ENCODE measurements at places on chromosomes 6 and 20. TPM values are rescaled to one million over a fixed set of nuclear protein-coding genes. Genes with fewer than 3 reads are reported as not detected.

DNA sequence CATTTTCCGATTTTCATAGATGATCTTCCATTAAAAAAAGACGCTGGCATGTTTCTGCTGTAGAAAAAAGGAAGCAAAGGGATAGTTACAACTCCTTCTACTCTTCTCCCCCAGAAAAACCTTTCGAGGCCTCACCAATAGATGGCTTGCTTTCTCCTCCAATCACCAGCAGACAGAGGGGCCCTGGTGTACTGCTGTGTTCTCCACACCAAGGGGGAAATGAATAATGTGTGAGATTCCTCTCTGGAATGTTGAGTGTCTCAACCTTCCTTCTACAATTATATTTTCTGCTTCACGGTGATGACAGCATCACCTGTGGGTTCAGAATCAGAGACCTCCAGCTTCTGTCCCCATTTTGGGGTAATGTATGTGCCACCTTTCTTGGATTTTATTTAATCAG, 185.7 kb upstream of the FLRT3 start:
- no peak for DNase-seq

GRCh38 chr6:31559958-31560696, 12.0 kb upstream of the LTA start:
- DNase-seq: peak; percentile 93

DNA sequence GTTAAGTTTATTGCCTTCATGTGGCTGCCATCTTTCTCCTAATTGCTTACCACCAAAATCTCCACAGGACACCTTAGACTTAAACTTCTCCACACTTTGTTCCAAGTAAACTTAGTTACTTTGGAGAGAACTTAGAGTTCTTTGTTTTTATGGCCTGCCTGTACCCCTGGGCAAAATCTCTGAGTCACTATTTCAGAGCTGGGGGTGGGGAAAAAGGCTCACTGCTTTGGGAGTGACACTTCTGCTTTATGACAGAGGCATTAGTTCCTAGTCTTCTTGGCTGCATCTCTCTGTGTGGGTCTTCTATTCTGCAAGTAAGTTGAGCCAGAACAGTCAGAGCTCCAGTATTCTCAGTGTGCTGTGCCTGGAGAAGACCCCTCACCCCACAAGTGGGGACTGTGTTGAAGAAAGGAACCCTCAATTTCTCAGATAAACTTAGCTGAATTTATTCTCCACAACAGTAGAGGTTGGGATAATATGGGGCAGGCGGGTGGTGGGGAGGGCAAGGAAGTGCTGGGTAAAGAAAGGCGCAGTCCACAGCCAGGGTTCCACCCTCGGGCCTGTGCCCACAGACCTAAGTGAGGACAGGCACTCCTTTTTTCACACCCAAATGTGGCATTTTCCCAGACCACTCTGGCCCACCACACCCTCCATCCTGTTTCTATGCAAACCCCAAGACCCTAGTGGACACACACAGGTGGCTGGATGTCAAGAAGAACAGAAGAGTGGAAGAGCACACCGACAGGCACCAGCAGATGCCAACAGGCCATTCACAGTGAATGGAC, 636.6 kb upstream of the MAN1A1 start:
- no peak for DNase-seq

DNA sequence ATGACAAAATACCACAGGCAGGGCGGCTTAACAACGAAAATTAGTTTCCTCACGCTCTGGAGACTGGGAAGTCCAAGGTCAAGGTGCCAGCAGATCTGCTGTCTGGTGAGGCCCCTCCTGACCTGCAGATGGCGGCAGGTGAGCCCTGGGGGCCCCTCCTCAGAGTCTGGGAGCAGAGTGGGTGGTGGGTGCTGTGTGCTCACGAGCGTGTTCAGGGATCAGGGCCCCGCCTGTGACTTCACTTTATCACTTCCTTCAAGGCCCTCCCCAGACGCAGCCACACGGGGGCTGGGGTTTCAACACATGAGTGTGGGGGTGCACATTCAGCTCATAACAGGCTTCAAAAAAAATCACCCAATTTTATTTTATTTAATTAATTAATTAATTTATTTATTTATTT, 39.3 kb downstream of the SLC2A4RG start:
- DNase-seq: no peak

Gene FKBP1C
- 0.21 TPM for total RNA-seq

Gene DZANK1
- 1.4 TPM for total RNA-seq

DNA sequence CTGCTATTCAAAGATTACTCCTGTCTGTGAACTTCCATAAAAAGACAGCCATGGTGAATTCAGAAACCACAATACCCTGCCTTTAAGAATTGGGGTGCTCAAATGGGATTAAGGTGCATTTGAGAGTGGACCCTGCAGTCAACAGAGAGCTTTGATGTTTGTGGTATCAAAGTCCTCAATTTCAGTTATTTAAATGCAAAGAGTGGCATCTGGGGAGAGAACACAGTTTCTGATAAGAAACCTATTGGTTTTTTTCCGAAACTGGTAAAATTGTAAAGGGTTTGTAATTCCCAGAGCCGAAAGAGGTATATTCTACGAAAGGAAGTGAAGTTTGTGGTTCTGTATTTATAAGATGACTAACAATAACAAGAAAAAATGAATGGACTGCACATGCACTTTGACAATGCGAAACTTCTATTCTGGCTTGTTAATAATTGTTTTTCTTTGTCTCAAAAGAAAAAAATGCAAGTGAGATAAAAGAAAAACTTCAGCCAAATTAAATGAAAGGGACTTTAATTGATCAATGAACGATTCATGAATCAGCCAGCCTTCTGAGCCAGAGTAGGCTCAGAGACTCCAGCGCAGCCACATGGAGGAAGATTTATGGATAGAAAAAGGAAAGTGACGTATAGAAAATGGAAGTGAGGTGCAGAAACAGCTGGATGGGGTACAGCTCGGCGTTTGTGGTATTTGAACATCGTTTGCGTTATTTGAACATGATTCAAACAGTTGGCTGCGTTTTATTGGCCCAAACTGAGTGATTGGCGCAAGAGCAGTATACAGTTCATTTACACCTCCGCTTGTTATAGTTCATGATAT, 70.5 kb upstream of the DUSP22 start:
- DNase-seq: no peak

Gene MUC22
- total RNA-seq: not detected

DNA sequence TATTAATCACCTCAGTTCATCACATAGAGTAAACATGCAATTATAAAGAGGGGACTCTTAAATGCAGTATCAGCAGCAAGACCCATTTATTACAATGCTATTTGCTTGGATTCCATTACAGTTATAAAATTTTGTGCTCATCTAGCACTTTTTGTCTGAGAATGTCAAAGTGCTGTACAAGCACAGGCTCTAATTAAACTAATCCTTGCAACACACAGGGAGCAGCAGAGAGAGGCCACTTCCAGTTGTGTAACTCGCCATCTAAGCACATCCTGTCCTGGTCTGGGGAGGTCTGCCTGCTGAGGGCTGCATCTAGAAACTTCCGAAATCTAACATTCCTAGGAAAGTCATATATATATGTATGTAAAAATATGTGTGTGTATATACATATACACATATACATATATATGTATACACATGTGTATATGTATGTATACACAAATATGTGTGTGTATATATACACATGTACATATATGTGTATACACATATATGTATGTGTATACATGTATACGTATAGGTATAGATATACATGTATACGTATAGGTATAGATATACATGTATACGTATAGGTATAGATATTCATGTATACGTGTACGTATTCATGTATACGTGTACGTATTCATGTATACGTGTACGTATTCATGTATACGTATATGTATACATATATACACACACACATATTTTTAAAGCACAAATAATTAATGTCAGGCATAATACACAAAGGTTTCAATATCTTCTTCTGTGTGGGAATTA, 136.4 kb upstream of the JARID2 start:
- DNase-seq: no peak

- no peak for DNase-seq
Observed at GRCh38 chr20:62606551-62607201, 35.6 kb upstream of the SLCO4A1 start.

- DNase-seq: no peak
Observed at GRCh38 chr6:139713900-139714506, 339.6 kb upstream of the CITED2 start.

Gene GPSM3
- total RNA-seq: 2.2 TPM

DNA sequence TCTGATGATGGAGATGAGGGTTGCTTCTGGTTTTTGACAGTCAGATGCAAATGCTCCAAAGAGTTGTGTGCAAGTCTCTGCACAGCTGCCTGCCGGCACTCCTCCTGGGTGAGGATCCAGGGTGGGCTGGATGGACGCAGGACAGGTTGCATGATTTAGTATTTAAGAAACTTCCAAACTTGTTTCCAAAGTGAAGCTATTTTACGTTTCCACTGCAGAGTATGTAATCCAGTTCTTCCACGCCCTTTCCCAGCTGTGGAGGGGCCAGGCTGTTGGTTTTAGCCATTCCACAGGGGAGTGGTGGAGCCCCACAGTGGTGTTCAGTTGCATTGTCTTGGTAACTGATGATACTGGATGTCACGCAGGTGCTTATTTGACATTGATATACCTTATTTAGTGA, 157.3 kb downstream of the THBS2 start:
- DNase-seq: no peak

DNA sequence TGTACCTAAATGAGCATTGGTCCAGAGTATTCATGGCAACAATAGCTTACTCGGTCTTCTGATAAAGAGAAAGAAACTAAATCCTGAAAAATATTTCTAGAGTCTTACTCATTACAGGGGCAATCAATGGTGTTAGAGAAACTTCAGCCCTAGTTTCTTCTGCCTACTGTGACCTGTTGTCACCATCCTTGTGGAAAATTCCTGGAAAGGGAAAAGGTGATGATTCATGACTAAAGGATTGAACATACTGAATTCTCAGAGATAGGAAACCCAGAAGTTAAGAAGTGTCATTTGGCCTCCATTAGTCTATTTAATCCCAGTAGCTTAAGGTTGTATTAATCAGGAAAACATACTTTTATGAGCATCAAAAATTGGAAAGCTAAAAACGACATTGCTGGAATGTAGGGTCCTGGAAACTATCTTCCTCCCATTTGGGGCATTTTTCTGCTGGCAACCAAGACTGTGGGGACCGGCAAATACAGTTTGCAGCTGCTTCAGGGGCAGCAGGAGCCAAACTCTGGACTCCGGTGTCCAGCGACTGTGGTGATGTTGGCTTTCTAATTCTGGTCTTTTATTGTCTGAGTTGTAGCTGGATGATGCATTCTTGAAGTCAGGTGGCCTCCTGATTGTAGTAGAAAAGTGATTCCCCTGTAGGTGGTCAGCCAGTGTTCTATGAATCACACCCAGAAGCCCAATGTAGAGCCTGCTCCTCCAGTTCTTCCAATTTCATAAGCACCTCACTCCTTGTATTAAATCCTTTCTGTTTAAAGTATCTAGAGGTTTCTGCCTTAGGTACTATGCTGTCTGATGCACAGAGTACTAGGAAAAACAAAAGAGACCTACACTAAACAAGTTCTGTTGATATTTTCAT, 67.6 kb downstream of the LCA5 start:
- DNase-seq: no peak

Gene DEF6
- 23.6 TPM for total RNA-seq

DNA sequence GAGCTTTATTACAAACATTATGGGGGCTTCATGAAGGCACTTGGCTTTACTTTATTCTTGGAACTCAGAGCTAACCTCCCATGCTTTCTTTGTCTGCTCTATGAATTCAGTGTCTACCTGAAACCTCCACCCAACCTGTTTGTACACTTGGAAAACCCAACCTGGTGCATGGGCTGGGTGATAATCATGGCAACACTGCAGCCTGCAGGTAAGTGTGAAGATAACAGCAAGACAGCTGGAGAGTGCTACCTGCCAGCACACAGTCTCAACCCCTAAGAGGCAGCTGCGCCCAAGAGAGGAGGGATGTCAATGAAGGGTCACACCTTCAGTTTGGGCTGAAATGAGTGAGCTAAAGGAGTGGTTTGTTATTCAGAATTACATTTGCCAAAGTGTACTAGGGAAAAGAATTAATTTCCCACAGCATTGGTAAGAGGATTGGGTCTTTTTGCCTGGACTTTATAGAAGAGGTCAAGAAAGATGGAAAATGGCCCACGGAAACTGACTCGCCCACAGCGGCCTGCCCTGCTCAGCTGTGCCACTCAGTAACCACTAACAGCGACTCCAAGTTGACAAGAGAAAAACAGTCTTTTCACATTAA, 24.4 kb downstream of the FOXQ1 start:
- DNase-seq: peak; percentile 62

DNA sequence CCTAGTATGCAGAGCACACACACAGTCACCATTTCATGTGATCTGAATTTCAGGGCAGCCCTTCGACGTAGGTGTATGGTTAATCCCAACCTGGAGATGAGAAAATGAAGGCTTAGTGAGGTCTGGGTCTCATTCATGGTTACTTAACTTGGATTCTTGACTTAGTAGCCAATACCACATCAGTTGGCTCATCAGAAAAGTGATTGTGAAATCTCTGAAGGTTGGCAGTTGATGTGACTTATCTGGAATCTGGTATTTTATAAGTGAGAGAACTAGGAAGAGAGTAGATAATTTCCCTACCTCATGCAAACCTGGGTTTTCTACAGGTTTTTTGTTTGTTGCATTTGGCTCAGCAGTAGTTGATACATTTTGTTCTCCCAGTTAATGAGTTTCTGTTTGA, 123.7 kb downstream of the CCDC170 start:
- DNase-seq: no peak

DNA sequence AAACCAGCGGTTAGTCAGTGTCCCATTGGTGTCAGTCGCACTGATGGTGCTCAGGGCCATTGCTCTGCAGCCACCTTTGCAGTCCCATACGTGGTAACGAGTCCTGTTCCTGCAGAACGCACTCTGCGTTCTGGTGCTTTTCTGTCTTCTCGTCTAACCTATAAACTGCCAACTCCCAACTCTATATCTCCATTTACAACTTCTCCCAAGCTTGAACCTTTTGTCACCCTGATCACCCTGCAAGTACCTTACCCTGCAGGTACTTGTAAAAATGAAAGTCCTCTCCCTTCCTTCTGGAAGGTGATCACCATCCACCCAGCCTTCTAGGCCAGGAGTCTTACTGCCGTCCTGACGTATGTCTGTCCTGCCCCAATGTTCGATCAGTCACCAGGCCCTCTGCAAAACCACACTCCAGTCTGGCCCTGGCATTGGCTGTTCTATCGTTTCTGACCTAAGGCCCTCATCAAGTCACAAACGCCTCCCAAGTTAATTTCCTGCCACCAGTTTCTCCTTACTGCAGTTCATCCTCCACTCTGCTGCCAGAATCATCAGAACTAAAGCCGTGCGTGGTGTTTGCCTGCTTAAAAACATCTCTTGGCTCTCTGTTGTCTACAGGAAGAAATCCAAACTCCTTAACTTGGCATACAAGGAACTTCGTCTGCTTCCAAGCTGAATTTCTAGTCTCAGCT, 7.9 kb downstream of the RREB1 start:
- no peak for DNase-seq

GRCh38 chr6:168062346-168063289, 16.4 kb downstream of the FRMD1 start:
- no peak for DNase-seq

GRCh38 chr20:58697201-58697866, 4.7 kb downstream of the NPEPL1 start:
- DNase-seq: no peak

DNA sequence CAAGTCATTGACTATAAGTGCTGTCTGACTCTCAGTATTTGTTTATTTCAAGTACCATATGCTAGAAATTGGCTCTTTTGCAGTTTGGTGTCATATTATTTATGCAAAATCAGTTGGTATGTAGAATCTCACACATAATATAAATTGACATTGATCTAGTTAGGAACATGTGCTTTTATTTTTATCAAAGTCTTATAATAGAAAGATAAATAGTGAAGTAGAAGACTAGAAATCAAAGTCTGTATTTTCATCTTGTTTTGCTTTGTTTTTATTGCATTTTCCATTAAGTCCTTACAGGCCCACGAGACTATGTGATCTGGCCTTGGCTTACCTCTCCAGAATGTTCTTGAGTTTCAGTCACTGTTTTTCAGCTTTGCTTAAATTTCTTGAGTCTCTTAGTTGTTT, 300.3 kb downstream of the LAMA2 start:
- no peak for DNase-seq

Gene AVP
- total RNA-seq: not detected

Gene DDO
- total RNA-seq: 1.2 TPM

Measured in Daoy (cell line).